Muscle of leg (tissue), 16 donors: ENCODE measurements at places on chromosomes 7 and 10.

DNA sequence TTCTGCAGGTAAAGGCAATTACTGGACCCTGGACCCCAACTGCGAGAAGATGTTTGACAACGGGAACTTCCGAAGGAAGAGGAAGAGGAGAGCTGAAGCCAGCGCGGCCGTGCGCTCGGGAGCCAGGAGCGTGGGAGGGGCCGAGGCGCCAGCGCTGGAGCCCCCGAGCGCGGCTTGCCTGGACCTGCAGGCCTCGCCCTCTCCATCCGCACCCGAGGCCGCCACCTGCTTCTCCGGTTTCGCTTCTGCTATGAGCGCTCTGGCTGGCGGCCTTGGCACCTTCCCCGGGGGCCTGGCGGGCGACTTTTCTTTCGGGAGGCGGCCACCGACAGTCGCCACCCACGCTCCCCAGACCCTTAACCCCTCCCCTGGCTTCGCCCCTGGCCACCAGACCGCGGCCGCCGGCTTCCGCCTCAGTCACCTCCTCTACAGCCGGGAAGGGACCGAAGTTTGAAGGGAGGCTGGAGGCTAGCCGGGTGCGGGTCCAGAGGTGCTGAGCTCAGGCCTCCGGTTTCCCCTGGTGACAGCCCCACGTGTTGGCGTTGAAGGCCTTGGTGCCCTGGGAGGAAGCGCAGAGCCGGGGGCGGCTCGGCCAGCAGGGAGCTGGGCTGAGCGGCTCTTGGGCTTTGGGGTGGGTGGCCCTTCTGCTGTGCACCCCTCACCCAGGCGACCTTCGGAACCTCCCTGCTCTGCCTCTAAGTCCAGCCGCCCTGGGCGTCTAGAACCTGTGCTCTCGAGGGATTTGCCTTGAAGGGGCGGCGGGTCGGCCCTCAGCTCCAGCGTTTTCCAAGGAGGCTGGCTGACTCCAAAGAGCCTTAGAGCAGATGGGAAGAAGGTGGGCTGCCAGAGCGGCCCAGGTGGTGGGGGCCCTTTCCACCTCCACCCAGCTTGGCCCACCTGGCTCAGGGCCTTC is 1.8 kb downstream of the FOXI2 start:
- H3K4me1 ChIP-seq: peaks cover 18% of the 10 kb centered on the region
- no peak overlapping the region for H3K4me3 ChIP-seq
- peaks cover 67% of the 10 kb centered on the region for H3K27me3 ChIP-seq
- no peaks in the 10 kb centered on the region for H3K36me3 ChIP-seq
- no peak overlapping the region for H3K27ac ChIP-seq

DNA sequence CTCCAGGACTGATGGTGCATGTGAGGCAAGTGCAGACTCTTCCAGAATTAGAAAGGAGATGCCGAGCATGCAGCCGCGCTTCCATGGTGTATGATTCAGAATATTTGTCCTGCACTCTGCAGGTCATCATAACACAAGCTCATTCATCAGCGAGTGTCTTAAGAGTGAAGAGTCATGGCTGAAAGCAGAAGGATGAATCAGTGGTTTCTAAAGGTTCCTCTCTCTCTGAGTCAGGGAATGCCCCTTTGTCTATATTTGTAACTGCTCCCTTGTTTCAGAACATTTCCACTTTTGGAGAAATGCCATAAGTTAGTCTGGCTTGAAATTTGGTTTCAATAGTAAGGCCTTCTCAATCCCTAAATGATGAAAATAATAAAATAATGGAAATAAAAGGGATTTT is 52.3 kb downstream of the HECW1 start:
- H3K27me3 ChIP-seq: no peaks in the 10 kb centered on the region
- no peaks in the 10 kb centered on the region for H3K4me1 ChIP-seq
- no peaks in the 10 kb centered on the region for H3K36me3 ChIP-seq
- H3K27ac ChIP-seq: no peak overlapping the region

- H3K27ac ChIP-seq: no peak overlapping the region
- peaks cover 6% of the 10 kb centered on the region for H3K4me1 ChIP-seq
- no peaks in the 10 kb centered on the region for H3K27me3 ChIP-seq
- DNase-seq: no peak
These were observed 378.4 kb upstream of the NRP1 start for GRCh38 chr10:33712825-33713224.

GRCh38 chr7:111266613-111267012 is 175.7 kb downstream of the LRRN3 start:
- H3K4me1 ChIP-seq: no peaks in the 10 kb centered on the region
- H3K27ac ChIP-seq: no peak overlapping the region
- H3K27me3 ChIP-seq: no peaks in the 10 kb centered on the region

DNA sequence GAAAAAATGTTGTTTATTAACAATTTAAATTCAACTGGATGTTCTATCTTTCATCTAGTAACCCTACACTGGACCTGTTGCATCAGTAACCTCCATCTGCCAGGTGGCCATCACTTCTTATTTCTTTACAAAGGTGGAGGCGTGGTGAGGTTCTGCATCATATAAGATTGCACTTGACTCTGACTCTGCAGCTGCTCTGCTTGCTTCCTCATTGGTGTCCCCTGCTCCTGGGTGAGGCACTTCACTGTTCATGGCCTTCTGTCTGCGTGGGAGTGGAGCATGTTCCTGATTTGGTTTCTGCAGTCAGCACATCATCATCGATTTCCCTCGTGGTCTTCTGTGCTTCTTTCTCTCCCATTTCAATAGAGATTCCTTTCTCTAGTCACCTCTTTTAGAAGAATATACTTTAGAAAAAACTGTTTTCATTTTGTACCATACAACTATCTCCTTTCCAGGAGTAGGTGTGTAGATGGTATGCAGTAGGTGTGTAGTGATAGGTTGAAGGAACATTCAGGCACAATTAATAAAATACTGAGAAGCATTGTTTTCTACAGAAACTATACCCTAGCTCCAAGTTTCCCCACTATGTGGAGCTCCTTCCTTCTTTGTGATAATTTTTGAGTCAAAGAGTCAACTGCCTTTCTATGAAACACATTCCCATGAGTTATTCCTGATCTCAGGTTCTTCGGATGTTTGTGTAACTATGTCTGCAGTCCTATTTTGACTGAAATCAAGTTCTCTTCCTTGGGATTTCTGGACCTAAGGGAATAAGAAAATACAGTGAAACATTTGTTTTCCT is 231.7 kb upstream of the CNTNAP2 start:
- H3K4me1 ChIP-seq: no peaks in the 10 kb centered on the region
- no peak overlapping the region for H3K27ac ChIP-seq
- peak; percentile 1 for DNase-seq
- no peaks in the 10 kb centered on the region for H3K36me3 ChIP-seq

DNA sequence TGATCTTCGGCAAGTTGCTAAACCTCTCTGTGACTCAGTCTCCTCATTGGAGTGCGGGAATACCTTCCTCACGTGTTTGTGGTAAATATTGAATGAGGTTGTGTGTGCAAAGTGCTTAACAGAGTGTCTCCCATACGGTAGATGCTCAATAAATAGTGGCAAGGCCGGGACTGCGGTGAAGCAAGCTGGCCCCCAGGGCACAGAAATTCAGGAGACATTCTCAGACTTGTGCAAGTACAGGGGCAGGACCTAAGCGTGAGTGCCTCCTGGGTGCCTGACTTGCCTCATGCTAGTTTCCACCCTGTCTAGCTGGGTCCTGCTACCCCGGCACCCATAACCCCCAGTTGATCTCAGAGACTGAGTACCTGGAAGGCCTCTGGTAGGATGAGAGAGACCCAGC is 97.8 kb downstream of the CDH23 start:
- DNase-seq: no peak
- no peaks in the 10 kb centered on the region for H3K36me3 ChIP-seq
- H3K4me3 ChIP-seq: no peak overlapping the region
- H3K27ac ChIP-seq: no peak overlapping the region
- H3K4me1 ChIP-seq: no peaks in the 10 kb centered on the region
- H3K27me3 ChIP-seq: peaks cover 6% of the 10 kb centered on the region

DNA sequence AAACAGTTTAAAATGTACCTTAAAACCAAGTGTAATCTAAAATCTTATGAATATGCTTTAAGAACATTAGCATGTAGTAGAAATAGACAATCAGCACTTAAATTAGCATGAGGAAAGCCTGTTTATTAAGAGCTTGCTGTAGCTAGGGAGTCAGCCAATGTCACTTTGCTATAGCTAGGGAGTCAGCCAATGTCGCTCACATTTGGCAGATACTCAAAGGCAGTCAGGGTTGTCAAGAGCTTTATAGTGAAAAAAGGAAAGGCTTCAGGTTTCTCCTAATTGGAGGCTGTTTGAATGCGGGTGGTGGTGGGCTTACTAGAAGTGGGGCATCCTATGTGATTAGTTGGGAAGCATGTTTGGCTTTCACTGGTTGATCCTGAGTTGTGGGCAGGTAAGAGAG is 226.2 kb upstream of the DGKB start:
- no peaks in the 10 kb centered on the region for H3K4me1 ChIP-seq
- H3K27ac ChIP-seq: no peak overlapping the region
- no peaks in the 10 kb centered on the region for H3K36me3 ChIP-seq
- H3K27me3 ChIP-seq: no peaks in the 10 kb centered on the region
- DNase-seq: no peak

- H3K4me1 ChIP-seq: peaks cover 2% of the 10 kb centered on the region
- no peak overlapping the region for H3K4me3 ChIP-seq
- no peaks in the 10 kb centered on the region for H3K36me3 ChIP-seq
- no peak overlapping the region for H3K27ac ChIP-seq
- no peaks in the 10 kb centered on the region for H3K27me3 ChIP-seq
These were observed 37.8 kb upstream of the UBE2H start for GRCh38 chr7:129990403-129991192.
